CD4-positive, alpha-beta T cell treated with Interleukin-1 beta for 1 hour (primary cell): ENCODE measurements at places on chromosomes 2 and 18.

DNA sequence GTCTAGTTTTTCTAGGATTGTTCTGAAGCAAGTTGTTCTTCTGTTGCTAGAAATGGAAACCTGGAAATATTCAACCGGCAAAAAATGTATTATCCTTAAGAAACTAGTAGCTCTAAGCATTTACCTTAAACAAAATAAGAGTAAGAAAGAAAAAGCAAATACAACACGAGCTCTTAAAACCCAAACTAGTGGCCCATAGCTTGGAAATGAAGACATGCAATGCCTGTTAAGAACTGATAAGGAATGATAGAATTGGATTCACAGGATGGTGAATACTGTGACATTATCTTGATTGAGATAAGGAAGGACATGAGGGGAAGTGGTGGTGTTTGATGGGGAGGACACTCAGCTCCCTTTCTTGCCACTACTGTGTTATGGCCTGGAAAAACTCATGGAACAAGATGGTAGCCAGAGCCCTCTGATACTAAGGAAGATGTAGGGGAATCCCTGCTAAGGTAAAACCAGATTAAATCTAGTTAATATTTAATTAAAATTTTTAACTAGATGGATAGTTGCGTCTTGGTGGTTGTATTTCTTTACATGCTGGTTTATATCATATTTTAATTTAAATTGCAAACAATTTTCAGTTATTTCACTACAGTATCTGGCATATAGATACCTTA, 193.8 kb downstream of the LPIN1 start:
- DNase-seq: no peak

GRCh38 chr18:9066358-9066757, 36.1 kb upstream of the NDUFV2 start:
- no peak for DNase-seq

DNA sequence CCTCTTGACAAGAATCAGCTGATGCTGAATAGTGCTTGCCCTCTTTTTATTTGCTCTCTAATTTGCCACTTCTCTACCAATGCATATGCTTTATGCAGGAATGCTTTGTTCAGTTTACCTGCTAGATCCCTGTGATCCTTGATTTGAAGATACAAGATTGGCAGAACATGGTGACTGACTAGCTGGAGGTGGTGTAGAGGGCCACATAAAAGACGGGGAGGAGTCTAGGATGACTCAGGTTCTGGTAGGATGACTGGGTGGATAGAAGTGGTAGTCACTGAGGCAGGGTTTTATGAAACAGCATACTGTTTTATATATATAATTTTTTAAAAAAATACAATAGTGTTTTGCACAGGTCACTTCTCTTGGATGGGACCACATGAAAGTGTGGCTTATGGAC, 6.3 kb upstream of the ADGRF3 start:
- DNase-seq: no peak

DNA sequence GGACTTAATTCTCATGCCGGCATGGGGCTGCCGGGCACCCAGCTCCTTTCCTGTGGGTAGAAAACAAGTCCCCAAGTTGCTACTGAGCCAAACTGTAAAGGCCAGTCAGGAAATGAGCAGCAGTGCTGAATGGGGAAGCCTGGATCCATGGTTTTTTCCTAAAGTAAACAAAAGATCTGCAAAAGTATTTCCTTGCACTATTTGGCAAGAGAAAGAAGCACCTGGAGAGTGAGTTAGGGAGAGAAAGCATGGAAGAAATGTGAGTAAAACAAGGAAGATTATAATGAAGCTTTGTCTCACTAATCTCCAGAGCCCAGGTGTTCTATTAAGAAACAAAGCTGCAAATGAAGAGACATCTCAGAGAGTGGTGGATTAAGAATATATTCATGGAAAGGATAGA, 117.6 kb downstream of the METTL8 start:
- DNase-seq: no peak

- no peak for DNase-seq
Observed at GRCh38 chr2:30686000-30686399, 121.2 kb downstream of the CAPN13 start.

DNA sequence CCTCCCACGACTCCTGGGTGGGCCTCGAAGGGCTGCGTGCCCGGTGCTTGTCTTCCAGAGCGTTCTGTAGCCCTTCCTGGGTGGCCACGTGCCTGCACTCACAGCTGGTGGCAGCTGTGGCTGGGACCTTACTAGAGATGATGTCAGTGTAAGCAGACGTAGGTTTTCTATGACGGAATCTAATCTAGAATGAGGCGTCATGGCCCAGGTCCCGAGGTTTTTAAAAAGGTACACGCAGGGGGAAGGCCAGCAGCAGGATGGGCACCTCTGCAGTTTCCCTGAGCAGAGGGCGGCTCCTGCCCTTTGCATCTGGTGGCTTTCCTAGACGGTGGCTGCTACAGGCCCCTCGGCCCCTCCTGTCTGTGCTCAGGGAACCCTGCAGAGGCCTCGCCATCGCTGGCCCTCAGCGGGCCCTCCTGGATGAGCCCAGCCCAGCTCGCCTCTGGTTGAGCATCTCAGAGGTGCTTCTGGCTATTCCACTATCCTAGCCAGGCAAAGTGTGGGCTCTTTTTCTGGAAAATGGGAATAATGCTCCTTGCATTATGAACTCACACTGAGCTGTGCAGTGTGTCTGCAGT, 49.6 kb upstream of the PXDN start:
- DNase-seq: no peak

DNA sequence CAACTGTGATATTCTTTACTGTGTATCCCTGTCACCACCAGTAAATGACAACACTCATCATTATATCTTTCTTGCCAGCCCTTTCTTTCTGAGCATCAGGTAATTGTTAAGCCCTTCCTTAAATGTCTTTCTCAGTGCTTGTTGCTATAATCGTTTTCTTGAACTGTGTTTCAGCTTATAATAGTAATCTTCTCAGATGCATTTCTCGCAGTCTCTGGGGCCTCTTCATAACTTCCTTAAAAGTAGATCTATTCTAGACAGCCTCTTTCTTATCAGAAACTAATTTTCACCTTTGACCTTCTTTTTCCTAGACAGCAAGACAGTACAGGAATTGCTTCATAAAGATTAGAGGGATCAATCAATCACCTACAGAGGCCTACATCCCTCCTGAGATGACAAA, 648.1 kb downstream of the CPS1 start:
- DNase-seq: no peak

GRCh38 chr2:102788216-102788884, 26.5 kb downstream of the TMEM182 start:
- no peak for DNase-seq

- no peak for DNase-seq
Observed at GRCh38 chr2:182924306-182924705, 57.9 kb upstream of the FRZB start.

DNA sequence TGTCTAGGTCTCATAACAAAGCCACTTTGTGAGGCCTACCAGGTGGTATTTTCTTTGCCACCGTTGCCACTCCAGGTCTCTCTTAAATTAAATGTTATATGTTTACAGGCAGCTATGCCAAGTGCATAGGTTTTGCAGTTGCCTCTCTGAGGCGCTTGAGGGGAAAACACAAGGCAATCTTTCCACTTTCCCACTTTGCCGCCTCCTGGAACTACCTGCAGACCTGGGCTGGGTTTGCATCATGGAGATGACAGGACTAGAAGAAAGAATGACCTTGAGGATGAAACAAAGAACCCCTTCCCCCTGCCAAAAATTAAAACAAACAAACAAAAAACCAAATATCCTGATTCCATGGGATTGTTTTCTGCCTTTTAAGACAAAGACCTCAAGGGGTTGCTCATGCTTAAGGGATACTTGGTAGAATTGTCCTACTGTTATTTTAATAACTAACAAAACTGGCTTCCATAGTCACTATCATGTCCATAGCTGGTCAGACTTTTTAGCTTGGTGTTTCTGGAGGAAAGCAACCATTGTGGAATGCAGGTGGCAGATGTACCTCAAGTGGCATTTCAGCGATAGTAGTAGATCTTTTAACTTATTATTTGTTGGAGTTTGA, 159.9 kb downstream of the PRPF40A start:
- DNase-seq: no peak

DNA sequence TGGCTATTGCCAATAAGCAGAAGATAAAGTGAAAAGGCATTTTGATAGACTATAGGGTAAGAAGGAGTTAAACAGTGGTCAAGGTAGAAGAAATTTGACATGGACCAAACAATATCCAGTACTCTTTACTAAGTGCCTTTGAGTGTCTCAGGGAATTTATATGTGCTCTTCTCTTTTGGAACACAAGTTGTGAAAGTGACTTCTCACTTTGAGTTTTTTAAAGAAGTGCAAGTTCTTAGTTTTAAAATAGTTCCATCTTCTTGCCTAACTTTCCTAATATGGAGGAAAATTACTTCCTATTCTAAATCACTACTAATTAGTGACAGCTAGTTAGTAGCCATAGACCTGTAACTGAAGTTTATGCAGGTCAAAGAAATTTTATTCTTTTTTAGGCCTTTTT, 63.4 kb downstream of the AFTPH start:
- no peak for DNase-seq

- DNase-seq: no peak
Observed at GRCh38 chr2:121256720-121257479, 28.1 kb downstream of the TFCP2L1 start.

DNA sequence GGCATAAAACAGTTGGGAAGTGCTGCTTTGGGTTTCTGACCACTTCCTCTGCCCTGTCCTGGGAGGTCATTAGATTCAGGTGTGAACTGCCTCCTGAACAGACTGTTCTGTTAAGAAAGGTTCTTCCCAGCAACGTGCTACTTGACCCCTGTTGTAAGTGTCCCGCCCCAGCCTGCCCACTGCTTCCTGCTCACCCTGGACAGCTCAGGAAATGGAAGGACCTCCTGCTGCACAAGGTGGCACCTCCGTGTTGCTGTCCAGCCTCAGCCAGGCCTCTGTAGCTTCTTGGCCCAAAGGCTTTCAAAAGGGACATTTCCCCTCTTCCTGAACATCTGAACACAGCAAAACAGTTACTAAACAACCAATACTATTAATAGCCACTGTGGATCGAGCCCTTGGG, 5.3 kb downstream of the TOGARAM2 start:
- no peak for DNase-seq

GRCh38 chr2:183010112-183010511, 28.1 kb downstream of the NCKAP1 start:
- no peak for DNase-seq

DNA sequence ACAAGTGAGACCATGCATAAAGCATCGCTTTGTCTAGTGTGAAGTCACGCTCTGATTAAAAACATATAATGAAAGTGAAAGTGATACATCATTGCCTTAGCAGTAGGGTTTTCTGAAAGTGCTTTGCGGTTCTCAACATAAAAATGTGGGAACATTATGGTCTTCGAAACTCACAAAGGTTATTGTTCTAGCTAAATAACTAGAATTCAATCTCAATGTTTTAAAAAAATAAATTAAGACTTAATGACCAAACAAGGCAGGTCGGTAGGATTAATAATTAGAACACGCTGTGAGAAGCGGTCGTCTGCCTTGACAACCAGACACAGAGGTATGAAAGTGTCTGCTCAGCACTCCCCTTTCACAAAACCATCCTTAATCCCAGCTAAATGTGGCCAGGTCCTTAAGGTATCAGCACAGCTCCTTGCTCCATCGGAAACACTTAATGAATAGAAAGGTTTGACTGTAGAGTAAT, 42.2 kb downstream of the KLHL14 start:
- DNase-seq: peak; percentile 27

GRCh38 chr2:25377822-25378421, 36.2 kb upstream of the DNMT3A start:
- DNase-seq: no peak

DNA sequence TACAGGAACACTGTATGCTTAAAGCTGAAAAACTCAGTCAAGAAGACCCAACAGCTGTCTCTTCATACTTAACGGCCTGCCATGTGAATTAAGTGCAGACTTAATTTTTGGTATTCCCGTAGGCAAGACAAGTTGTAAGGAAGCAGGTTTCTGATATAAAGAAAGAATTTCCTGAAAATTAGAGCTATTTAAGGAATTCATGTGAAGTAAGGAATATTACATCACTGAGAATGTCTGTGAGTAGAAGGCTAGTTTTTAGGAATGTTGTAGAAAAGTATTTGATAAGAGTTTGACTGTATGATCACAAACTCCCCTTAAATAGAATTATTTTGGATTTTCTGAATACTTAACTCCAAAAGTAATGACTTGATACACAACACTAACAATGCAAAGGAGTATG, 51.0 kb downstream of the WDR33 start:
- DNase-seq: no peak

GRCh38 chr2:239871481-239872435, 153.4 kb downstream of the NDUFA10 start:
- no peak for DNase-seq

GRCh38 chr18:42024131-42024530, 69.1 kb downstream of the PIK3C3 start:
- no peak for DNase-seq

DNA sequence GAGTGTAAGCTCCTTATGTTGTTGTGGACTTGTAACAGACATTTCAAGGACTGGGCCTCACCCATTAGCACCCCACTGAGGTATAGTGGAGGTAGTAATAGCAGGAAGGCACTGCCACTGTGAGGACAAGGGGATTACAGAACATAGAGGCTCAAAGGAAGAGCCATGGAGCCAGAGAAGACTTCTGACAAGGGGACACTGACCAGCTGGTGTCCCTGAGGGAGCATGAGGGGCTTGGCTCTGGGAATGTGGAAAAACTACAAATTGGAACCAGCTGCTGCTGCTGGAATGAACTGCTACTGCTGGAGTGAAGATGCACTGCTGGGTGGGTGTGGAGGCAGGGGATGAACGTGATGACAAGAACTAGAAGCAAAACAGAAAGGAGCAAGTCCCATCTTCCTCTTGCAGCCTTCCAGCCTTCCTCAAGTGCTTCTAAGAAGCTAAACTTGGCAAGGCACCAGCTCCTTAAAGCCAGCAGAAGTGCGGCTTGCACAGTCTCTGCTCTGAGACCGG, 167.3 kb upstream of the NOSTRIN start:
- DNase-seq: no peak

GRCh38 chr18:33239298-33239697, 201.2 kb downstream of the CCDC178 start:
- DNase-seq: no peak

- no peak for DNase-seq
Observed at GRCh38 chr2:38164881-38165280, 88.9 kb upstream of the CYP1B1 start.

GRCh38 chr18:26621161-26622026, 73.0 kb upstream of the KCTD1 start:
- no peak for DNase-seq

DNA sequence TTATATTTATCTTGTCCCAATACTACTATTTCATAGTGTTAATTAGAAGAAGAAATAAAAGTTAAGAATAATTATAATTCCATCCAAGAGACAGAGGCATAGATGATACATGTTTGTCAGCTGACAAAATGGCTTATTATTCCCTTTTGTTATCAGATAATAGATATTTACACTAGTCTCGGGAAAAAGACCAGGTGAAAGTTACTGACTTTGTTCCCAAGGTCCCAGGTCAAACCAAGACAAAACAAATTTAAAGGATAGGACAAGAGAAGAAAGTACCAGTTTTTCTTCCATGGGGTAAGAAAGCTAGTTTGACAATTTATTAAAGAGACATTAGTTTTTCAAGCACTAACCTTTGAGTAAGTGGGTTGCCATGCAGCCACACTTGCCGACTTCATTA, 73.2 kb downstream of the TTN start:
- no peak for DNase-seq
